PC-9 (cell line): ENCODE measurements at places on chromosomes 3 and 15.

- no peak for DNase-seq
These were observed 51.3 kb upstream of the FSTL1 start for GRCh38 chr3:120502116-120502515.

GRCh38 chr15:42921342-42921731 lies 759 bp upstream of the TTBK2 start:
- no peak for DNase-seq

GRCh38 chr3:138459619-138460535 lies 25.5 kb downstream of the ESYT3 start:
- DNase-seq: no peak

- no peak for DNase-seq
These were observed 461.3 kb downstream of the MCTP2 start for GRCh38 chr15:94692710-94693109.
